T-helper 2 cell (primary cell): ENCODE measurements at places on chromosomes 6 and 20.
A peak's percentile ranks its signal among the peaks of the same experiment; 100 is the strongest.

GRCh38 chr20:12883507-12883885 is 125.3 kb upstream of the SPTLC3 start:
- no peak for DNase-seq

DNA sequence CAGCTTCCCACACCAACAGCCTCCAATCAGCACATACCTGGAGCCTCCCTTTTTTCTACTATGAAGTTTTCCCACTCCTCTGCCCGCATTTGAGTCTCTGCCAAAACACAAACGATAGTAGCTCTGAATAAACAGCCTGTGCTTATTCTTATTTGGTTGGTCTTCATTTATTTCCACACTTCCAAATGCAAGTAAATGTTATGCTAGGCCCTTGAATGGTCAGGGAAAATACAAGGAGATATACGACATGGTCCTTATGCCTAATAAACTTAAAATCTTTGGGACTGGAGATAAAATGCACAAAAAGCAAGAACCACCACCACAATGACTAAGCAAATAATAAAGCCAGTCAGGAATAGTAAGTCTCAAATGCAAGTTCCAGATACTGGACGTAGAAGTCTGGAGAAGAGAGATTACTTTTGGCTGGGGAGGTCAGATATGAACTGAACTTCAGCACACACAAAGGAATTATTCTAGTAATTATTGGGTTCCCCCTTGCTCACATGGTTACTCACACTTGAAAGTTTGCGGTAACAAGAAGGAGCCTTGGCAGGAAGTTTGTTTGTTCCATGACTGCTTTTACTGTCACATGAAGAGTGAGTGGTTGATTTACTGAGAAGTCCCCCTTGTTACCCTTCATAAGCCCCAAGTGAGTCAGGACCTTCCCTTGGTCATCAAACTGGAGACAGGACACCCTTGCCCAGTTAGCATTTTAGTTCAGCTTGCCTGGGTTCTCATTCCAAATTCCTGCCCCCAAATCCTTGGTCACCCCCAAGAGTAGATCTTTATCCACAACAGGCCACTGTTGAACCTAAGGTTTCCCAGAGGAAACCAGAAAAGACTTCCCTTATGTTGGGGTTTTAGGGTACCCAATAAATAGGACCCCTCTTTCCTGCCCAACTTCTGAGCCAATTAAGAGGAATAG is 511.2 kb upstream of the JARID2 start:
- no peak for DNase-seq

DNA sequence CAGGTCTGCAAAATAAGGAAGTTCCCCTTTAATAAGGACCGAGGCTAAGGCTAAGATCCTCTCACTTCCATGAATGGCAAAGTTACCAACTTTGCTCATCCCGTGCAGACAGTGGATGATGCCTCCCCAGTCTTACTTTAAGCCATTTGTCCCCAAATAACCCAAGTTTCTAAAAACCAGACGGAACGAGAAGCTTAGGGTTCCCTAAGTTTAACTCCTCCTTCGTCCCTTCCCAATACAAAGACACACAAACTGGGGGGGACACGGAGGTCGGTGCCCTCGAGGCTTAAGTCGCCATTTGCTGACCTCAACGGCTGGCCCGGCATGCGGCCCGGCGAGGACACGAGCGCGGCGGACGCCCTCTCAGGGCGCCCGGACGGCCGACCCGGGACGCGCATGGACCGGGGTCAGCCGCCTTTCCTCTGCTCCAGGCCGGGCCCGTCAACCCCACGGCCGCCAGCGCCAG is 527 bp downstream of the FBXO30 start:
- DNase-seq = peak; percentile 11

DNA sequence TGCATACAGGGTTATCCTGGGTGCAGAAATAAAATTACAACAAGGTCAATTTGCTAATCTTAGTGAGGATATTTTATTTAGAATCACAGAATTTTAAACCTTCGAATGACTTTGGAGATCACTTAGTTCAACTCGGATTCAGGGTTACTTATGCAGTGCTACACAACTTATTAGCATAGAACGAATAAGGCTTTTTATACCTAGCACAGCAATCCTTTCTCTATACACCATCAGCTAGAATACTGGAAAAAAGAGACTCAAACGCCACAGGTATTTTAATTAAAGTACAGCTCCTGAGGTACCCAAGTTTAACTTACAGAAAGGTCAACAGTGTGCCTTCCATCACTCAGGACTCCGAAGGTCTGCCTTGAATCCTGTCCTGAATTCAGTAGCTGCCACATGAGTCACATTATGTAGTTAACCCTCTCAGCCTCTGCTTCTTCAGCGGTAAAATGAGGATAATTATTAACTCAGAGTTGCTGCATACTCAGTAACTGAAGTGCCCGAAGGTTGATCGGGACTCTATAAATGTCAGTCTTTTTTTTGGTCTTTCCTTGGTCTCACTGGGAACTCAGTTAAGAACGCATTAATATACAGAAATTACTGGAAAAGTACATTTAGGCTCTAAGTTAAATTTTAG is 6.0 kb upstream of the QKI start:
- no peak for DNase-seq

GRCh38 chr6:22036275-22036674 is 260.6 kb downstream of the PRL start:
- DNase-seq = no peak

DNA sequence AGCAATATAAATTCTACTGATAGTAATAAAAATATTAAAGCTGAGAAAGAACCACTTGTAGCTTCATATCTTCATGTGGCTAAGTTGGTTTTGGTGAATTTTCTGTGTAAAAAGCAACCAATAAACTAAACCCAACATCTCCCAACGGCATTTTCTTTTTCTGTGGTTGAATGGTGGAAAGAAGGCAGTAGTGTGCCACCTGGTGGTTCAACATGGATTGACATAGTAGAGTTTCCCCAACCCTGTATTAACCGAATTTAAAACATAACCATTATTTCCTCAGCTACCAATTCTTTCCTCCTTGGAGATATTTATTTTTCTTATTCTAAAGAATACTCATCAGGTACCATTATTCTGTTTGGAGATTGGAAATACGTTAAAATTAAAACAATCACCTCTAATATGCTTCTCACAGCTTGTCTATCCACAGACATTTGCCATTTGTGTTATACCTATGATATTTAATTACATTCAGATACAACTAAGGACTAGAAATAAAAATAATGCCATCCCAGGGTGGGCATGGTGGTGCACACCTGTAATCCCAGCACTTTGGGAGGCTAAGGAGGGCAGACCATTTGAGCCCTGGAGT is 117.1 kb upstream of the EEF1E1 start:
- no peak for DNase-seq

DNA sequence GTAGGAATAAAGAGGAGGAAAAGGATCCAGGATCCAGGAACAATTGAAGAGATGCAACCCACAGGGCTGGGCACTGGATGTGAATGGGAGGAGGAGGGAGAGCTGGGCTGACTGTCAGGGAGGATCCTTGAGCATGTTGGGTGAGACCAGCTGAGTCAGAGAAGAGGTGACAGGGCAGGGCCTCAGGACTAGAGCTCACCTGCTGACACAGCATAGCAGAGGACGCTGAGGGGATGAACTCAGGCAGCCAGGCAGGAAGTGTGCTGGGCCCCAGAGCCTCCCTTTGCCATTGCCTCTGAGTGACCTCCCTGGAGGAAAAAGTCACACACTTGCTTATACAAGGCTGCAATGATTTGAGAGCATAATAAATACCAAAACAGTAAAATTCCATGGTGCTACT is 72.3 kb downstream of the ZNF133 start:
- no peak for DNase-seq

DNA sequence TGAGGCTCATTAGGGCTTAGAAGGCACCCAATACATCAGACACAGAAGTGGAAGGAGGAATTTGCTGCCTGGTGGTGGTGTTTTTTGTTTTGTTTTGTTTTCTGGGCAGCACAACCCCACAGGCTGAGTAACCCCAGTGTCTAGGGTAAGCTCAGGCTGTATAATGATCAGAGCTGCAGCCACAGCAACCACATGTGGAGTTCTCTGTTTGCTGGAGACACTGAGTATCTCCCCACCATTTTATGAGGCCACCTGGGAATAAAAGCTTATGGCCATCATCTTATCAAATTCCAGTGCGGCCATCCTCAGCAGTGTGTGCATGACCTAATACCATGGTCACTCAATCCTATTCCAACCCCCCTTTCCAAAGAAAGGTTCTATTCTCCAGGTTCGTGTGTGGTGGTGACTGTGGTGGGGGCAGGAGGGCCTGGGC is 3.4 kb upstream of the DLL1 start:
- no peak for DNase-seq

GRCh38 chr6:15901141-15902115 is 227.5 kb upstream of the MYLIP start:
- DNase-seq = no peak

GRCh38 chr6:142534484-142534883 is 232.7 kb downstream of the ADGRG6 start:
- no peak for DNase-seq

DNA sequence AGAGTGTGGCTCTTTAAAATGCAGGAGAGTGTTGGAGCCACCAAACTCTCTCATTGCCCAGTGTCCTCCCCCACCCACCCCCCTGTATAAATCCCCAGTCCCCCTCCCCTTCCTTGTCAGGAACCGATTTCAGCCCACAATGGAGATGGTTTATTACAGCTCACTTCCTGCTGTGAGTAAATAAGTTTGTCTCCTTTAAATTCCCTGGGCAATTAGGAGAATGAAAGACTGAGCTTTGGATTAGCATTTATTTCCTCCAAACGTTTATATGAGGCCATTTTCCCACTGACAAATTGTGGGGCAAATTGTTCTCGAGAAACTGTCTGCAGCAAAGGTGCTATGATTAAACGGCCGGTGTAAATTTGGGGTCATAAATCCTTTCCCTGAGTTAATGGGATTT is 128.8 kb downstream of the DHX35 start:
- no peak for DNase-seq

GRCh38 chr6:110514818-110515217 is 38.4 kb upstream of the SLC22A16 start:
- DNase-seq = no peak

DNA sequence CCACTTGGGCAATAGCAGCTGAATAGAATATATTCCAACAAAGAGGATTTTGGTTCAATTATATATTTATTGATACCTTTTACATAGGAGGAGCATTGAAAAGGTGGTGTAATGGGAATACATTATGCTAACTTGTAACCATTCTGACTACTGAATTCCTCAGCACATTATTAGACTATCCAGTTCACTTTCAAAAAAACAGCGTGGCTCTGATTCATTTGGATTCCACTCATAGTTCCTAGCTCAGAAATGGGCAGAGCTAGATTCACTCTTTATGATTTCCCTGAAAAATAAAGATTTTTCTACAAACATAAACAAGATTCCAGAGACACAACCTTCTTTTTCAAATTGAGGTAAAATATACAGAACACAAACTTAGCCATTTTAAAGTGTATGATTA is 9.2 kb upstream of the TRERF1 start:
- no peak for DNase-seq

DNA sequence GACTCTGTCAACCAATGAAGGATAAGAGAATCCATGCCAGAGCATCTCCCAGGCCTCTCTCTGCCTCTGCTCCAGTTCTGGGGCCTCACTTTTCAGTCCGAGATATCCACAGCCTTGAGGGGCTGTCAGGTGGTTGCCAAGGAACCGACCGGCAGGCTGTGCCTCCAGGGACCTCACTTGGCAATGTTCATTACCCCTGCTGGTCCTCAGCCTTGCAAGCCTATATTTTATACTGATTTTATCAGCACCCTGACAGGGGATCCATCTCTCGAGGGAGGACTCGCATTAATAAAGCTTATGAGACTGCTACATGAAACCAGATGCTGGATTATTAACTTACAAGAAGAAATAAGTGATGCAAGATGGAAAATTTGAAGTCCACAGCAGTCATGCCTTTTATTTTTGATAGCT is 39.9 kb downstream of the TMC2 start:
- DNase-seq = no peak

- DNase-seq = no peak
Observed at GRCh38 chr6:72654071-72654621, 32.3 kb downstream of the KCNQ5 start.

DNA sequence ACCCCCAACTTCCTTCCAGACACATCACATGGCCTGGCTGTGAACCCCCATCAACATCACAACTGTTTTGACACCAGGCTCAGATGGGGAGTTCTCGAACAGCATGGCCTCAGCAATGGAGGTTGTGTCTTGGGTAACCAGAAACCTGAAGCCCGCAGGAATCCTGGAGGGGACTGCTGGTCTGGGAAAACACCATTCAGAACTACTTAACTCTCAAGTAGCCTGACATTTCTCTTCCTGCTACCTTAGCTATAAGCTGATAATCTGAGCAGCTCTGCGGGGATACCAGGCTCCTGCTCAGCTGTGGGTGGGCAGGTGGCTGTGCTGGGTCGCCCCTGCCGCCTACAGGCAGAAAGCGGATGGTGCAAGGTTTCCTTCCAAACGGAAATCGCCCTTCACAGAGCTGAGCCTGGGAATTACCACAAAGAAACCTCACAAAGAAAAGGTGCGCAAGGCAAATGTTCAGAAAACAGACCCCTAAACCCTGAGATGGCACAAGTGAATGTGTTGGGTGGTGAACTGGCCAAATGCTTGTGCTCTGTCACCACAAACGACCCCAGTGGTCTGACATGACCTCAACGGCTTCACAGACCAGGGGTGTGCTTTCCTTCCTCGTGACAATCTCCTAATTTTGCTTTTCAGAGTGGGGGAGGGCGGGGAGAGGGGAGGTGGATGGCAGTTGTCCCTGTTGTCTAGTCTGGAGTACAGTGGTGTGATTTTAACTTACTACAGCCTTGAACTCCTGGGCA is 29.5 kb downstream of the SNX5 start:
- peak; percentile 36 for DNase-seq

GRCh38 chr6:89669002-89669401 is 30.5 kb upstream of the LYRM2 start:
- no peak for DNase-seq

DNA sequence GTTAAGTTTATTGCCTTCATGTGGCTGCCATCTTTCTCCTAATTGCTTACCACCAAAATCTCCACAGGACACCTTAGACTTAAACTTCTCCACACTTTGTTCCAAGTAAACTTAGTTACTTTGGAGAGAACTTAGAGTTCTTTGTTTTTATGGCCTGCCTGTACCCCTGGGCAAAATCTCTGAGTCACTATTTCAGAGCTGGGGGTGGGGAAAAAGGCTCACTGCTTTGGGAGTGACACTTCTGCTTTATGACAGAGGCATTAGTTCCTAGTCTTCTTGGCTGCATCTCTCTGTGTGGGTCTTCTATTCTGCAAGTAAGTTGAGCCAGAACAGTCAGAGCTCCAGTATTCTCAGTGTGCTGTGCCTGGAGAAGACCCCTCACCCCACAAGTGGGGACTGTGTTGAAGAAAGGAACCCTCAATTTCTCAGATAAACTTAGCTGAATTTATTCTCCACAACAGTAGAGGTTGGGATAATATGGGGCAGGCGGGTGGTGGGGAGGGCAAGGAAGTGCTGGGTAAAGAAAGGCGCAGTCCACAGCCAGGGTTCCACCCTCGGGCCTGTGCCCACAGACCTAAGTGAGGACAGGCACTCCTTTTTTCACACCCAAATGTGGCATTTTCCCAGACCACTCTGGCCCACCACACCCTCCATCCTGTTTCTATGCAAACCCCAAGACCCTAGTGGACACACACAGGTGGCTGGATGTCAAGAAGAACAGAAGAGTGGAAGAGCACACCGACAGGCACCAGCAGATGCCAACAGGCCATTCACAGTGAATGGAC is 636.6 kb upstream of the MAN1A1 start:
- no peak for DNase-seq

- no peak for DNase-seq
Observed at GRCh38 chr6:156848123-156848522, 70.9 kb downstream of the ARID1B start.

GRCh38 chr20:13778827-13779226 is 5.9 kb downstream of the ESF1 start:
- DNase-seq = no peak
